Common myeloid progenitor, CD34-positive (primary cell): ENCODE measurements at places on chromosomes 5 and 9.
A peak's percentile ranks its signal among the peaks of the same experiment; 100 is the strongest.

DNA sequence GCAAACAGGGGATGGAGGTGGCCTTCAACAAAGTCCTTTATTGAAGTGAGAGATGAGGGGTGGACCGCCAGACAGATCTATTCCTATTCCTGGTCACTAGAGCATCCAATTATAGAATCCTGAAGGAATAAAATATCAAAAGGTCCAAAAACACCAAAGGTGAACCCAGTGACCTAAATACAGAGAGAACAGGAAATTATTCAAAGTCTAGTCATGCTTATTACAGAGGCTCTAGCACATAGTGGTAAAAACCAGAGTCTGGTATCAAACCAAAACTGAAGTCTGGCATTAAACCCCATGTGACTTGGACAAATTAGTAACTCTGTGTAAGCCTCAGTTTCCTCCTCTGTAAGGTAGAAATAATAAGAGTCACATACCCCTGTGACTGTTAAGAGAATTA is 100.5 kb upstream of the SNX2 start:
- no peak for DNase-seq

- no peak for DNase-seq
These were observed 8.3 kb upstream of the TEX48 start for GRCh38 chr9:114690308-114690707.

GRCh38 chr5:11045411-11045810 is 284.4 kb upstream of the DAP start:
- no peak for DNase-seq

GRCh38 chr5:10635257-10635866 is 71.5 kb downstream of the ANKRD33B start:
- DNase-seq = peak; percentile 69

- peak; percentile 24 for DNase-seq
These were observed 14.7 kb downstream of the ERP44 start for GRCh38 chr9:100084128-100084453.

DNA sequence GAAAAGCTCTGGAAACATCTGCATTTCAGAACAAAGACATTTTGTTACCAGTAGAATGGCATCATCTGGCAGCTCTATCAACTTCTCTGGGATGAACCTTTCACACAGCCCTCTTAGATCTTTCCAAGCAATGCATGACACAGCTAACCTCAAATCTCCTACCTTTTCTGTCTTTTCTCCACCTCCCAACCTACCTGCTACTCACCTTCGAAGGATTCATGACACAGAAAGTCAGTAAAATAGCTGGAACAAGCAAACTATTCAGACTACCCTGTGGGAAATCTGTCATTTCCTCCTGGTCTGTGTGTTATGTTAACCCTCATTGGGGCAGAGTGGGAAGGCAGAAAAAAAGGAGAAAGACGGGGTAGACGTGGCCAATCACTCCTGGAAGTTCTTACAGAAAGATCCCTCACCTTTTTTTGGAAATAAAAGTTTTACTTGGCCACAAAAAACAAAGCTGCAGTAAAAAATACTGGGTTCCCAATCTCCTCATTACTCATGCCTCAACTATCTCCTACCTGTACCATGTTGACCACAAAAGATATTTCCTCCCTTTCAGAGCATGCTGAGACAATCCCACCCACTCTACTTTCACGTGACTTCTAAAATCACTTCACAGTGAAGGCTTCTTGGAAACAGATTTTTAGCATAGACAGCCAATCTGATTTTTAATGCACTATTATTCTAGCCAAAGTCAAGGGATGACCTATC is 362.1 kb upstream of the RFX3 start:
- DNase-seq = no peak

GRCh38 chr5:164869325-164869724 is 1363.9 kb downstream of the MAT2B start:
- no peak for DNase-seq

DNA sequence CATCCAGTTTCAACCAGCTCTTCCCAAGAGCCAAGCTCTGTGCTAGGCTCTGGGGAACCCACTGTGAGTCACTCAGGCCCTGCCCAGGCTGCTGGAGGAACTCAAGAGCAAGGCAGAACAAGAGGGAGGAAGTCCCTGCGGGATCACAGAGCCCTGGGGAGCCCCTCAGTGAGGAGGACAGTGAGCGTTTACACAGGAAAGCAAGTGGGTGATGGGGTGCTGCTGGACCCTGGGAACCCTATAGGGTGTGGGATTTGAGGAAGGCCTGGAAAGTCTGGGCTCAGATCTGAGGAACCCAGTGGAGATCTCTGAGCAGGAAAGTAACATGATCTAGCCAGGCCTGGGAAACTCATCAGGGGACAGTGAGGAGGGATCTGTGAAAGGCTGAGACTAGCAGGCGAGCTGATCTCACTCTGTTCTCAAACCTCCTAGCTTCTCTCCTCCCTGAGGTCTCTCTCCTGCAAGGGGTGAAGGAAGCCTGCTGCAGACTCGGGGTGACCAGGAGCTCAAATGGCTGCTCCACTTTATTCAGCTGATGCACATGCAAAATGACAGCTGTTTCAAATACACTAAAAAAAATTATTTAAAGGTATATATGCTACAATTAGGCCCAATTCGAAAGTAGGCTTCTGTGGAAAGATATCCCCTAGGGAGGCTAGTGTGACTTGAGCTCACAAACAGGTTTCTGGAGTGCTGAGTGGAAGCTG is 70.0 kb downstream of the SHB start:
- DNase-seq = no peak

GRCh38 chr9:18499980-18500379 is 26.0 kb downstream of the ADAMTSL1 start:
- no peak for DNase-seq

- DNase-seq = no peak
These were observed 122.1 kb downstream of the YIPF5 start for GRCh38 chr5:144048259-144048856.

- DNase-seq = no peak
These were observed 385.9 kb upstream of the TLE4 start for GRCh38 chr9:79185866-79186265.

GRCh38 chr9:655875-656274 is 185.6 kb upstream of the DMRT1 start:
- no peak for DNase-seq

- DNase-seq = peak; percentile 5
These were observed 92.2 kb downstream of the ZNF462 start for GRCh38 chr9:106954974-106955850.

DNA sequence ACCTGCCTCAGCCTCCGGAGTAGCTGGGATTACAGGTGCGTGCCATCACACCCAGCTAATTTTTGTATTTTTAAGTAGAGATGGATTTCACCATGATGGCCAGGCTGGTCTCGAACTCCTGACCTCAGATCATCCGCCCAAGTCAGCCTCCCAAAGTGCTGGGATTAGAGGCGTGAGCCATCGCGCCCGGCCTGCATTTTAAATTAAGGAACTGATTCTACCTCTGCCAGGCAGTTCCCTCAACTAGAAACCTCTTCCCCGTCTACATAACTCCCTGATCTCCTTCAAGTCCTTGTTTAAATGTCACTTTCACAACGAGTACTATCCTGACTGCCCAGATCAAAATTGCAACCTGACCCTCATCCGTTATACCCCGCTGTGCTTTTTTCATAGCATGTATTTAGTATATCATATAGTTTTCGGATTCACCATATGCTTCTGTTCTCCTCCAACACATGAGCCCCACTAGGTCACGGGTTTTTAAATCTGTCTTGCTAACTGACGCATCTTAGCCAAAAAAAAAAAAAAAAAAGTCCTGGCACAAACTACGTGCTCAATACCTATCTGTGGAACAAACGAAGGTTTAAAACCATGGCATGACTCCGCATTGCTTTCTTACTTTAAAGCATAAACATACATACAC is 858 bp upstream of the SOWAHA start:
- peak; percentile 31 for DNase-seq

DNA sequence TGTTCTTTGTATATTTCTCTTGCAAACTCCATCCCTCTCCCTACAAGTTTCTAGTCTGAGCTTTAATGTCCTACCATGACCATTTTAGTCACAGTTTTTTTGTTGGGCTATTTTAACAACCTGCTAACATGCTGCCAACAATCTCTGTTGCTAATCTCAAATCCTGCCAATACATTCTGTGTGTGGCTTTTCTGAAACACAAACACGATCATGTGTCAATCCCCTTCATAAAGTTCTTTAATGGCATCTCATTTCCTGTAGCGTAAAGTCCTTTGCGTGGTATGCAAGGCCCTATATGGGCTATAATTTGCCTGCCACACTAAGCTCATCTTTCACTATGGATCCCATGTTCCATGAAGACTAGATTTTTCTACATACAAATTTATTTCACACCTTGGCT is 180.6 kb downstream of the CWC27 start:
- no peak for DNase-seq

GRCh38 chr5:83034036-83034435 is 43.2 kb downstream of the TMEM167A start:
- no peak for DNase-seq

DNA sequence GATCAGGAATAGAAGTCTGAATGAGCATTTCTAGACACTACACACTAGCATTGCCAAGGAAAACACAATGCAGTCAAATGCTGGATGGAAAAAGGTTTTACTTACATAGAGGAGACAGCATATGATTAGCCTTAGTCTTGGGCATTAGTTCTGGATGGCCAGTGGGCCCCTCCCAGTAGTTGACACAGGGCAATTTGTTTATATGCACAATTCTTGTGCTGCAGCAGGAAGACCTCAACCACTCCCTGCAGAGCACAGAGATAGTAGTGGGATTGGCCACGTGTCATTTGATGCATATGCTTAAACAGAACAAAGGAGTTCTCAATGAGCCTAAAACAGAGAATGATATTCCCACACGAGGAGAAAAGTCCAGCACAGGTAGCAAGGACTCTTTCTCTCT is 1496.2 kb upstream of the CDH6 start:
- no peak for DNase-seq

- DNase-seq = no peak
These were observed 12.7 kb downstream of the DUSP1 start for GRCh38 chr5:172758077-172758833.

DNA sequence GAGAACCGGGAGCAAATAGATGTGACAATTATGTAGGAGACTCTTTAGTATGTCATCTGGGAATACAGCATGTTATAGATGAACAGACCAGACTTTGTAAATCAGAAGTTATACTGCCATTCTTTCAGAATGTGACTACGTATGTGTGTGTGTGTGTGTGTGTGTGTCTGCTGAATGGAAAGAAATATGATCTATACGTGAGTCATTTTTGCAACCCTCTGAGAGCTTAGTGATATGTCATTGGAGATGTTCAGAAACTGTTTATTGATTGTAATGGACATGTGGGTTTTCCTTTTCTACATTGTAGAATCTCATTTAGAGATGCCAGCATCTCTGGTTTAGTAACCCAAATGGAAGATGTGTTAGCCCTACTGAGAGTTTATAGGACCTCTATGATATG is 731.5 kb downstream of the TLE1 start:
- DNase-seq = no peak

- DNase-seq = no peak
These were observed 220.0 kb downstream of the MARCHF11 start for GRCh38 chr5:15959370-15960164.

DNA sequence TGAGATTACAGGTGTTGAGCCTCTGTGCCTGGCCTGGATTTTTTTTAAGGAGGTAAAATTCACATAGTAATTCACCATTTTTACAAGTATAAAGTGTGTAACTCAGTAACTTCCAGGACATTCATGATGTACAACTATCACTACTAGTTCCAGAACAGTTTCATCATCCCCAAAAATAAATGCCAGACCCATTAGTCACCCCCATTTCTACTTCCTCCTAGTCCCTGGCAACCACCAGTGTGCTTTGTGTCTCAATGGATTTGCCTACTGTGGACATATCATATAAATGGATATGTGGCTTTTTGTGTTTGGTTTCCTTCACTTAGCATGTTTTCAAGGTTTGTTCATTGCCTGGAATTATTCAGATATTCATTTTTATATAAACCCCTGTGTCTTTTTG is 72.5 kb upstream of the PANK3 start:
- peak; percentile 3 for DNase-seq

DNA sequence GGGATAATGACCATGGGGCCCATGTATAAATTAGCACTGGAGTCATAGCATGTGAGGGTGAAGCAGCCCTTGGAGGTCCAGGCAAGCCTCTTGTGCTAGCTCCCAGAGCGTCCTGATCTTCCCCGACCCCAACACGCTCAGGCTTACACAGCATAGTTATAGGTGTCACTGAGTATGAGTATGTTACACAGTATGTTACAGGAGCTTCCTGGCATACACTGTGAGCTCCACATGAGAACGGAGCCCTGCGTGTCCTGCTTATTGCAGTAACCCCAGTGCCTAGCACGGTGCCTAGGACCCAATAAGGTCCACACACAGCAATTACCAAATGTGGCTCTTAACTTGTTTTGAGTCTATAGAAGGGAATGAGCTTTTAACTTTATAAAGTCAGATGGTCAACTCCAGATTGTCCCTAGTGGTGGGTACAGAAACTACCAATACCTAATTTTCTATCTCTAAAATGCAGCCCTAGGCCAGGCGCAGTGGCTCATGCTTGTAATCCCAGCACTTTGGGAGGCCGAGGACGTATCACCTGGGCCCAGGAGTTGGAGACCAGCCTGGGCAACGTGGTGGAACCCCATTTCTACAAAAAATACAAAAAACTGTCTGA is 64.1 kb downstream of the PLAC8L1 start:
- peak; percentile 24 for DNase-seq

DNA sequence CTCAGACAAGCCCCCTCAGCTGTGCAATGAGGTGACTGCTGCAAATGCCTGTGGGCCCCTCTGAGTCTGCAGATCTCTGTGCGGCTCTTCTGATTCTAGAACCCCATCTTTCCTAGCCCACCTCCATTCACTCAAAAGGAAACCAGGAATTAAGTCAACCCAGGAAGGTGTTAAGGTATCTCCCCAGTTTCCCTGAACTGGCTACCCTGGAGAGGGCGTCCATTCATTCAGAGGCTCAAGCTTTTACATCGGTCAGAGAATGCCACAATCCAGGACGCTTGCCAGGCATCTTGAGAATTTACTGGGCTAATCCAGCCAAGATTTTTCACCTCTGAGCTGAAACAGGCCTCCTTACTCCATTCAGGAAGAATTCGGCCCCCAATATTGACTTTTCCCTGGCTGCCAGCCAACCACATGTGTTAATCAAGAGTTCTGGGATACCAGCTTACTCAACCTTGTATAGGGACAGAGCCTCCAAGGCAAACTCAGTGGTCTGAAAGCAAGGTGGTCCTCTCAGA is 889 bp upstream of the ADAMTS12 start:
- no peak for DNase-seq

GRCh38 chr5:171622010-171622409 is 163.6 kb upstream of the SMIM23 start:
- DNase-seq = no peak

DNA sequence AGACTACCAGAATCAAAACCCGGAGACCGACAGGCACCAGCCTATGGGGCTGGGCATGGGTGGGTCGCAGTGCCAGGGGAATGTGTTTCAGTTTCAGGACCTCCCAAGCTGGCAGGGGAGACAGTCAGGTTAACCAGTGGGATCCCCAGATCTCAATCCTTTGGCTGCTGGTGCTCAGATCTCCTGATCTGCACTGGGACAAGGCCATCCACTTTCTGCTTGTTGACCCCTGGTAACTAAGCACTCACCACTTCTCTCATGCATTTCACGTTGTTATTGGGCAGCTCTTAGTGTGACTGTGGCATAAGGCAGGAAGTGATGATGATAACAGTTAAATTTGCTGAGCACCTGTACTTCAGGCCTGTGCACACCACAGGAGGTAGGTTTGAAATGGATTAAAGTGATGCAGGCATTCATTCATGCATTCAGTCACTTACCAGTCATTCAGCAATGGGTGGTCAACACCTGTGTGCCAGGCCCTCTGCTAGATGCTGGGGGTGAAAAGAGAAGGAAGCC is 42.1 kb upstream of the STXBP1 start:
- DNase-seq = peak; percentile 62

GRCh38 chr9:14336244-14336643 is 22.3 kb upstream of the NFIB start:
- DNase-seq = no peak

- DNase-seq = no peak
These were observed 12.2 kb upstream of the CLINT1 start for GRCh38 chr5:157870837-157871834.
